Vagina (tissue), 2 donors: ENCODE measurements at places on chromosomes 6 and 20.

DNA sequence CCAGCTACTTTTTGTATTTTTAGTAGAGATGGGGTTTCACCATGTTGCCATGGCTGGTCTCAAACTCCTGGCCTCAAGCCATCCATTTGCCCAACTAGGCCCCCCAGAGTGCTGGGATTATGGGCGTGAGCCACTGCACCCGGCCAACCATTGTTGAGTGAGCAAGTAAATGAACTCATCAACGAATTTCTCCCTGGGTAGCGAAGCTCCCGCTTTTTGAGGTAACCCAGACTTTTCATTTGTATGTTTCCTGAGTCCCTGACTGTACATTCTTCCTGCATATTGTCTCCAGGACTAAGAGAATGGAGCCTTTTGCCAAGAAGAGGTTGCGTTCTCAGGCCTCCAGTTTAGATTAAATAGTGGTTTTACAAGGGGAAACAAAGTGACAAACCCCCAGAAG, 36.4 kb downstream of the RIPOR3 start:
- no peak for DNase-seq

DNA sequence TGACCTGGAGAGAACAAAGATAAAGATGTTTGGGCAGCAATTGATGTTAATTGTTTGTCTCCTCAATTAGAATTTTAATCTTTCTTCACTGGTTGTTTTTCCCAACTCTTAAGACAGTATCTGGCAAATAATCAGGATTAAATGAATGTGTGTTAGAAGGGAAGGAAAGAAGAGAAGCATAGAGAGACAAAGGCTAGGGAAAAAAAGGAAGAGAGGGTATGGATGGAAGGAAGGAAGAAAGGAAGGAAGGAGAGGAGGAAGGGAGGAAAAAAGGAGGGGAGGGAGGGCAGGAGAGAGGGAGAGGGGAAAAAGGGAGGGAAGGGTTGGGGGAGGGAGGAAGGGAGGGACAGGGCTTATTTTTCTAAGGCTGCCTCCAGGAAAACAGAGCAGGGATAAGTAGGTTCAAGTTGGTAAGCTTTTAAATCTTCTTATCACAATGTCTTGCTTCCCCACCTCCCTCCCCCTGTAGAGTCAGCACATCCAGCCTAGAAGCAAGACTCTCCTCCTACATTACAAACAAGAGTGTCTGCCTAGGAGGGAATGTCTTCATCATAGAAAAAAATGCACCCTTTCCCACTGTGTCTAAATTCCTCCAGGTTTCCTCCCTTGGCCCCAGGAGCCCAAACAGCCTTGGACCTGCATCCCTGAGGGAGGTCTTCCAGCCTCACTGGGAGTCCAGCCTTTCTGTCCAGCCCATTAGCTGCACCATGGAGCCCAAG, 447.8 kb upstream of the JARID2 start:
- no peak for DNase-seq

DNA sequence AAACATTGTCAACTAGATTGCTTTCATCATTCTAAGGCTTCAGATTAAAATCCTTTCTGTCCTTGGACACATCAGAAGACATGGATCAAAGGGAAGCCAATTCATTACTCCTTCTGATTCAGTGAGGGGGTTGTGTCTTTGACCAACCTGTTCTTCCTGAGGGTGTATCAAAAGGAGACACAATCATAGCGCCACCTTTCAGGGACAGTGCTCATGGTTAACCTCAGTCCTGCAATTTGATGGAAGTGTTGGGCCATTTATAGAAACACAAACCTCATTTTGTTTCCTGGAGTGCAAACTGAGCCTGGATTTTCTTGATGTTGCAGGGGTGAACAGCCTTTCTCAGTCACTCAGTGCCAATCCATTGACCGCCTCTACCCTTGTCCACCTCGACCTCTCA, 163.9 kb upstream of the SCGN start:
- DNase-seq, result no peak

DNA sequence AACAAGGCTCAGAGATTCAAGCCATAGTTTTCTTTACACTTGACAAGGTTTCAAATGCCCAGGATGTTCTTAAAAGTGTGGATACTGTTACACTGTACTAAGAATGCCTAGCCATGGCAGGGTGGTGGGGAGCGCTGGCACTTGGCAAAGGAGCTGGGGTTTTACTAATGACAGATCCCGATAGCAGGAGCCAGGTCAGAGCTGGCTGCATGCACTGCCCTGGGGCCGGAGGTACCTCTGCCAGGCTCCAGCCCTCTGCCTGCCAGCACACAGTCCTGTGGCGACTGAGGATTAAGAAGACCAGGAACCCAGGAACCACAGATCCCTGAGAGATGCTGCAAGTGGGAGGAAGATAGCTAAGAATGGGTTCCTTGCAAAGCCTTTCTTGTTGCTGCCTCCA, 260.3 kb downstream of the ALDH8A1 start:
- DNase-seq, result no peak
